ENCODE measurements at places on chromosomes 13 and 19.

DNA sequence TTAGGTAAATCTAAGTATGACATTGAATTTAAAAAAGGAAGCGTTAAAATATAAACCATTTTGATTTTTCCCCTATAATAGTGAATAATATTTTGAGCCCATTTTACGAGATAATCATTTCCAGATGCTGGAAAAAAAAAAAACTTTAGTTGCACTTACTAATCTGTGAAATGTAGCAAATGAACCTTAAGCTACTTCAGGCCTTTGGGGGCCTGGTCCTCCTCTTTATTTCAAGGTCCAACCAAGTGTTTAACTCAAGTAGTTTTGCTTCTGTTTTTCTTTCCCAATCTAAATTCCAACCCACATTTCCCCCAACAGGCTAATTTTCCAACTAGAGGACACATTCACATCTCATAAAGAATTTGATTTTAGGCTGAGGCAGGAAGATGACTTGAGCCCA is 101.2 kb downstream of the TNFRSF19 start:
- DNase-seq = no peak

DNA sequence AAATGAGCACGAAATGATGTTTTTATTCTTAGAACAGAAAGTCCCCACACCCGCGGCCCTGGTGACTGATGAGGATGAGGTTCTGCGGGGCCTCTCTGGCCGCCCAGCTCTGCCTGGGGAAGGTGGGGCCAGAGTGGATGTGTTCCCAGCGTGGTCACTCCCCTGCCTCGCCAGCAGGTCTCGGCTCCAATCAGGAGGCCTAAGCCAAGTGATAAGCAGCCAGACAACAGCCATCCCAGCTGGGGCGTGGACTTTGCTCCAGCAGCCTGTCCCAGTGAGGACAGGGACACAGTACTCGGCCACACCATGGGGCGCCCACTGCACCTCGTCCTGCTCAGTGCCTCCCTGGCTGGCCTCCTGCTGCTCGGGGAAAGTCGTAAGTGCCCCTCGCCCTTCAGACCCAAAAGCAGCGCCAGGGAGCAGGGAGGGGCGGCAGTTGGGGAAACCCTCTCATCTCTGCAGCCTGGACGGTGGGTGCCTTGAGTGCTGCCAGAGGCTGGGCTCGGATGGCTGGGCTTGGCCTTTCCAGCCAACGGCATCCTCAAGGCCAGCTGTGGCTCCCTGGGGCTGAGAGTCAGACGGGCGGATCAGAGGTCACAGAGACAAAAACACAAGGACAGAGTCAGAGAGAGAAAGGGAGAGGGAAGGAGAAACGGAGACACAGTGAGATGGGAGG is at the start of gene F10:
F10 (plus strand) TSS at position 250 of the 676 bp plus-strand sequence; CDS start at position 307, 57 bp downstream.
- DNase-seq = no peak

GRCh38 chr13:74465271-74465670 is 331.1 kb upstream of the KLF12 start:
- DNase-seq = no peak

- DNase-seq = no peak
Measured at GRCh38 chr19:19746286-19747213, 13.6 kb upstream of the ZNF14 start.

DNA sequence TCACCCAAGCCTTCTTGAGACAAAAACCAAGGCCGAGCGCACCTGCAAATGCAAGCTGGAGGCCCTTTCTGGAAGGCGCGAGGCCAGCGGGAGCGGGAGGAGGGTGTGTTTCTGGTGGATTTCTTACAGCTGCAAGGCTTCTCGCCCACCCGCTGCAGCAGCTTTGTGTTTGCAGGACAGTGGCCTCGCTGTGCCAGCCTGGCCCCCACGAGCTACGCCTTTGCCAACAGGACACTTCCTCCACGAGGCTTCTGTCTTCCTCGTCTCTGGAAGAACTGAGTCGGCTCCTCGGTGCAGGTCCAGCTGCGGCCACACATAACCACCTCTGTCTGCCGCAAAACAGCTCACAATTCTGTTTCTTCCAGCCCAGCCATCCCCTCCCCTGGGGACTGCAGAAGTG is 10.1 kb downstream of the ATCAY start:
- DNase-seq = no peak

DNA sequence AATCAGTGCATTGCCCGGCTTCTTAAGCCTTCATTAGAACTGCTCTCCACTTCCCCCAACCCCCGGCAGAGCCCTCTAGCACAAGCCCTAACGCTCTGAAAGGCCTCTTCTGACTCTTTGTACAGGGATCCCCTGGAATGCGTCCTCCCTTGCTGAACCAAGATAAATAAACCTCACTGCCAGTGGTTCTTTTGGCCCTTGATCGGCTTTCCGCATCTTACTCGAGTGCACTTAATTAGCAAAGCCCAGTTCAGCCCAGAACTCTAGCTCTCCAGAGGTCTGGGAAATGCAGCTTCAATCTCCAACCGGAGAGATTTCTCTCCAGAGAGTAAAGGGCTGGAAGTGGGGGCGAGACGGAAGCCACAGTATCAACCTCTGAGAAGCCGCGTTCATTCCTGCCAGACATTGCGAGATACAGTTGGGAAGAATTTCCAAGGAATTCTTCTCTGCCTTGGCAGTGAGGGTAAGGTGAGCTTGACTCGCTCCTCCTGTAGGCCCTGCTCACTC is 8.7 kb upstream of the ZNF444 start:
- DNase-seq = no peak

- no peak for DNase-seq
Measured at GRCh38 chr13:72886272-72887067, 104.5 kb downstream of the PIBF1 start.

DNA sequence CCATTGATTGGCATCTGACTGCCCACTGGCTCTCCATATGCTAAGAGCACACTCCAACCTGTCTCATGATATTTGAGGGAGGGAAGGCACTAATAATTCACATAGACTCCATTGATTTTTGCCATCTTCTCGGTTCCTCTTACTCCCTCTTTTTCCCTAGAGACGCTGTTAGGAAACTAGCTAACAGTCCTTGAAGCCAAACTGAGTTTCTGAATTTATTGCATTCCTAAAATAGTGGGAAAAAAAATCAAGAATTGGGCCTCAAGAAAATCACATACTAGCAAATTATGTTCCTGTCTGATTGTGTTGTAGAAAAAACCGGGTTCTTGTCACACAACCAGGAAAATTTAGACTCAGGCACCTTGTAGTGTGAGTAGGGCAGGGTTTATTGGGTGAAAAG is 86.4 kb upstream of the SLC7A1 start:
- no peak for DNase-seq

Measured in RPMI8226 (cell line).